ENCODE measurements at places on chromosomes 7 and 10. TPM values are rescaled to one million over a fixed set of nuclear protein-coding genes. Genes with fewer than 3 reads are reported as not detected.

NME8 gene
- not detected for total RNA-seq

CDNF gene
- 1.5 TPM for total RNA-seq

ACSM6 gene
- not detected for total RNA-seq

SPDYE2B gene
- total RNA-seq: not detected

KEL gene
- not detected for total RNA-seq

GIMAP1 gene
- total RNA-seq: 0.09 TPM

FAM24A gene
- total RNA-seq: not detected

AKR1C4 gene
- not detected for total RNA-seq

VIPR2 gene
- not detected for total RNA-seq

ITIH2 gene
- total RNA-seq: not detected

GRID2IP gene
- total RNA-seq: under 0.01 TPM

FAM25A gene
- not detected for total RNA-seq

GIMAP2 gene
- 0.17 TPM for total RNA-seq

LRRC18 gene
- total RNA-seq: not detected

PRR15 gene
- 0.16 TPM for total RNA-seq

ALOX5 gene
- total RNA-seq: under 0.01 TPM

MEST gene
- 18.0 TPM for total RNA-seq

PIP gene
- not detected for total RNA-seq

H2BK1 gene
- total RNA-seq: not detected

RAMP3 gene
- total RNA-seq: 0.17 TPM

CUBN gene
- 2.2 TPM for total RNA-seq

SGMS1 gene
- total RNA-seq: 50.9 TPM

ANKRD22 gene
- under 0.01 TPM for total RNA-seq

CRHR2 gene
- not detected for total RNA-seq

ITIH5 gene
- total RNA-seq: 0.17 TPM

FAM13C gene
- 5.7 TPM for total RNA-seq

IGF2BP3 gene
- 52.6 TPM for total RNA-seq

SH2D4B gene
- total RNA-seq: not detected

ACTR3C gene
- 2.0 TPM for total RNA-seq

BMPR1A gene
- 47.3 TPM for total RNA-seq

GPR146 gene
- 2.4 TPM for total RNA-seq

AIMP2 gene
- 26.4 TPM for total RNA-seq
